ENCODE measurements at places on chromosomes 1 and 21.
A peak's percentile ranks its signal among the peaks of the same experiment; 100 is the strongest.

- no peak for DNase-seq
Measured at GRCh38 chr1:200282497-200283122, 127.2 kb downstream of the ZNF281 start.

DNA sequence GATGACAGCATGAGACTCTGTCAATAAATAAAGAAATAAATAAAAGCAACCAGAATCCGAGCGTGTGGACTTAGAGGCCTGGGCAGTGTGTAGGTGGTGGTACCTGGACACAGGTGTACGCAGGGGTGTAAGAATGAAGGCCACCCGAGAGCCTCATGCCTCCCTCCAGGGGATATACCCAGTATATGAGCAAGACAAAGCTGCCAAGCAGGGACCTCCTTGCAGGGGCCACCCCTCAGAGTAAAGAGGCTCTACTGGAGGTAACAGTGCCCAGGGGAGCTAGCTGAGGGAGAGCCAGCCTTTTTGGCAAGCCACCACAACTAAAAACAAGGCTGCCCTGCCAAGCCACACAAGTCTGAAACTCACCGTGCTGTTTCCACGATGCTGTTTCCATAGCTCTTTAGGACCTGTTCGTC is 179.2 kb upstream of the RAB4A start:
- no peak for DNase-seq

GRCh38 chr1:231107600-231108326 is 54.1 kb upstream of the TRIM67 start:
- DNase-seq = no peak

DNA sequence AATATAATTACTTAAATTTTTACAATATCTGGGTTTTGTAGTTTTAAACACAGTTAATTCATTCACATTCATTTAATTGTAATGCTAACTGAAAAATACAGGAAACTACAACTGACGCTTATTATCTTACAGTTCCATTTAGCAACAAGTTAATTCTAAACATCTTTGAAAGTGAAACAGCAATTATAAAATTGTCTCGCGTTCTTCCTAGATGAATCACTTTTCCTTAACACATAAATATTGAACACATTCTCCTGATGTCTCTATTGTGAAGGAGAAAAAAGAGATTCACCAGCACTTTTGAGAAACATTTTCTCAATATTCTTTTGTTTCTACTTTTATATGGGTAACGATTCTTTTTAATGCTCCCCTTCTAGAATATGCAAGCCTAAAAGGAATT is 6.4 kb downstream of the PTGFR start:
- peak; percentile 57 for DNase-seq

DNA sequence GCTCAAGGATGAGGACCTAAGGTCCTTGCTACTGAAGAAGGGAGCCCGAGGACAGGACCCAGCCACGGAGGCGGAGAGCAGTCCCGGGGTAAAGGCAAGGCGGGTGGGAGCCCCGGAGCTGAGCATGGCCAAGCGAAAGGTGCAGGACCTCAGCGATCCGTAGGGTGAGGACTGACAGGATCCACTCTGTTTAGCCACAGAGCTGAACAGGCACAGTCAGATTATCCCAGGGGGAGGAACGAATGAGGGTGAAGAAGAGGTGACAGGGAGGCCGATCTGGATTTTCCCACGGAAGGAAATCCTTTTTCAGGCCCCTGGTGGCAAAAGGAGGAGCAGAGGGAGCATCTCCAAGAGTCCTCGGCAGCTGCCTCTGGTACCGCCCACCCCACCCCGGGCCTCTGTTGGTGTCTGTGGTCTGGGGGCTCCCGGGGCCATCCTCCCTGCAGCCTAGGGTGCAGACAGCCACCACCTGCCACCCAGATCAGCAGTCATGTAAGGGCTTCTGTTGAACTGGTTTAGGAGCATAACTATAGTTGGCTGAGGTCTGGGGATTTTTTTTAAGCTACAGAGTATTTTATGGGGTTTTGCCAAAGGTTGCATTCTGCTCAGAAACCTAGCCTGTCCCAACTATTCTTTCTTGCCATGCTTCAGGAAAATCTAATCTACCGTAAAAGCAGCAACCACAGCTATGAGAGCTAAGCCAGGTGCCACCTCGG is 32.3 kb upstream of the LBR start:
- DNase-seq = no peak

DNA sequence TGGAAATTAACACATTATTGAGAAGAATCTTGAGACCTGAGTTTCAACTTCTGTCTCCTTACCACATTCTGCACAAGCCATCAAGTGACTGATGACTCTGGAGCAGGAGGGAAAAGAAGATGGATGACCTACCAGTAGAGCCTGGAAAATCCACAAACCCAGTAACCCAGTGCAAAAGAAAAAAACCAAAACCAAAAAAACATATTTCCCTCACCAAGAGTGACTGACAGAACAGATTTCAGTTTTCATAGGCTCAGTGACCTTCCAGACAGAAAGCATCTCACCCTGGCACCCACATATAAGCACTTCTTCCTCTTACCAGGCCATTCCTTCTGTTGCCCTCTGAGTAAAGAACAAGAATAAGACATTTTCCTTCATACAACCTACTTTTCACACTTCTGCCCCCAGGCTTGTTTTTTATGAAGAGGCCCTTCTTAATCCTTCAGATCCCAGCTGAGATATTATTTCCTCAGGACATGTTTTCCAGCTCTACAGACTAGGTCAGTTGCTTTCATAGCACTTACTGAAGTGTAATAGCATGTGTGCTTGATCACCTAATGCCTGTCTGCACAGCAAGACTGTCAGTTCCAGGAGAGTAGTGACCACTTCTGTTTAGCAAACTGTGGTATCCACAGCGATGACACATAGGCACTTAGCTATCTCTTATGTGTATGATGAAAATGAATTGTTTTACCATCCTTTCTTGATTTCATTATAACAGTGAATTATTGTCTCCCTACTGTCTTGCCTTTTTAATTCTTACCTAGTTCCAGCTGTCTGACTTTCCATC is 4.0 kb downstream of the TSACC start:
- DNase-seq = no peak

- DNase-seq = peak; percentile 64
Measured at GRCh38 chr21:29904359-29905282, 35.2 kb downstream of the GRIK1 start.

GRCh38 chr1:94552071-94552586 is 10.6 kb upstream of the F3 start:
- DNase-seq = no peak

DNA sequence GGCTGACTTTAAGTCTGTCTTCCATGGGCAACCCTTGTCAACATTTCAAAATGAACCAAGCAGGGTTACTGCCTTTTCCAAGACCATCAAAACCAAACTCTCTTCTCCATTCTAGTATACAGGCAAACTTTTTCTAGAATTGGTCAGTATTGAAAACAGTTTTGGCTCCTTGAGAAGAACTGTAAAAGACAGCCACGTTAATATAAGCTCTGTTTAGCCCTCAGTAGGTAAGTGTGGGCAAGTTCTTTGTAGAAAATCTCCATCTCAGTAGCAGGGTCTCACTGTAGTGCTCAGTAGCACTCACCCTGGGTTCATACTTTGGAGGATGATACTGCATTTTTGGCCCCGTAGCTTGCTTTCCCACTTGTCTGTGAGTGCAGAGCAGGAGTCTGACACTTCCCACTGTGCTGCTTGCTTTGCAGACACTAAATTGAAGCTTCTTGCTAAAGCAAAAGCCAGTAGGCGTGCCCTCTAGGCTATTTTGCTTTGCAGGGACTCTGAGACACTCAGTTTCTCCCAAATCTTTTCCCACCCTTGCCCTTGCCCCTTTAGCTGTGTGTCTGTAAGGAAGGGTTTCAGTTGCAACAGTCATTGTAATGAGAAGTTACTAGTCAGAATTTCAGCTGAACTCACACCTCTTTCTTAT is 34.3 kb upstream of the CACYBP start:
- DNase-seq = no peak

- DNase-seq = no peak
Measured at GRCh38 chr1:91065337-91065736, 43.5 kb upstream of the ZNF644 start.

GRCh38 chr1:245768596-245768995 is 613.8 kb downstream of the KIF26B start:
- no peak for DNase-seq

DNA sequence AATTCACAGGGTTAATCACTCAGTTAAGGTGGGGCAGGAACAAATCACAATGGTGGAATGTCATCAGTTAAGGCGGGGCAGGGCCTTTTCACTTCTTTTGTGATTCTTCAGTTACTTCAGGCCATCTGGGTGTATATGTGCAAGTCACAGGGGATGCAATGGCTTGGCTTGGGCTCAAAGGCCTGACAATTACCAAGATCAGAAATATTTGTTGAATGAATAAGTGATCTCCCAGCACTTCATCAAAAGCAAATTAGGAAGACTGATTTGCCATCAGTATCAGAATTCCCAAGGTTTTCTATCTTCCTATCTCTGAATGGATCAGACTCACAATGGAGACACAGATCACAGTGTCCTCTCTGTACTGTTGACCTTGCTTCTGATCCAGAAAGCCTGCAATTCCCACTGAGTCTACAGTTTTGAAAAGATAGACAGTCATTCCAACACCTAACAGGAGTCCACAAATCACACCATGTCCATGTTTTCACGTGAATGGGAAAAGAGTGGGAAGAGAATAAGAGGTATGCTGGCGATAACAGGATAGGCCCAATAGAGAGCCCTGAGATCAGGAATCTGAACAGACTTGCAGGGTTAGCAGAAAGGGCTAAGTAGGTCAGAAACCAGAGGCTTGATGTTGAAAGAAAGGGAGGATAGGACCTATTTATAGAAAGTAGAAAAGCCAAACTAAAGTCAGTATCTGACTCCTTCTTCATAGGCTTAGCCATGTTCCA is 75.3 kb downstream of the KCNK1 start:
- no peak for DNase-seq

- DNase-seq = no peak
Measured at GRCh38 chr1:156479093-156480015, 21.2 kb downstream of the MEF2D start.

DNA sequence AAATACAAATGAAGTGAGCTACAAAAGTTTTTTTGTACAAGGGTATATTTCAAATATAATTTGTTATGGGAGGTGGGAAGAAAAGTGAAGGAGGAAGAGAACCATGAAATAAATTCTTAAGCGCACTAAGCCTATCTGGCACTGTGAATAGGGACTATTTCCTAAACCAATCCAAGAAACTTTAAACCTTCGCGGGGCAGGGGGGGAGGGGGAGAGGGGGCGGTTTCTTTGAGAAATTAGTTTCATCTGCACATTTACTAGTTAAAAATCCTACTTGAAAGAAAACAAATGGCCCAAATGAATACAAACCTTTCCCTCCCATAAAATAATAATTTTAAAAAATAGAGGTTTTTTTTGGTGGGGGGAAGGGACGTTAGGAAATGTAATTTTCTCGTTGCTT is 364 bp downstream of the GOLPH3L start:
- DNase-seq = no peak

DNA sequence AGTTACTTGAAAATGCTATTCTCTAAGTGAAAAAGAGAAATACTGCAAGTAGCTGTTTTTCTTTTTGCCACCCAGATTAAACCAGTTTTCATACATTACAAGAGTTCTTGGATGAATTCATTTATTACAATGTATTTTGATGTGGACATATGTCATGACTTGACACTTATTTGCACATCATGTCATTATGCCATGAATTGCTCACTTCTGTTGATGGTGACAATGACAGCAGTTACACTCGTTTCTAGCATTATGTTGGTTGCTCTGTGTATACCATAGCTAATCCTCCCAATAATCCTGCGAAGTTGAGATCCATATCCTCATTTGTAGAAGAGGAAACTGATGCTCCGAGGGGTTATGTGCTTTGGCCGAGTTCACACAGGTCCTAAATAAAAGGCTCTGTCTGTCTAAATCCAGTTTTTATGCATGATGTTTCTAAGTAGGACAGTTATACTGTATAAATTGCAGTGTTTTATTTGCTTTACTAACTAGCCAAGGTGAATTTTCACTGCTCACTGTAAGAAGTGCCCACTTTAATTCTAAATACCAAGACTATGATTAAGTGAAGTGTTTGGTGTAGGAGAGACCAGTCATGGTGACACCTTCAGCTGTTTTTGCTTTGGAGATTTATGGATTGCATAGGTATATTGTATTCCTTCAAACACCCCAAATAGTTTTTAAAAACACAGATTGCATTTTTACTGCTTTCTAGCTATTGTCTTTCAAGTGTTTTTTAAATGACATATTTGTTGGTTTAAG is 56.7 kb downstream of the PRDM2 start:
- no peak for DNase-seq

GRCh38 chr1:185170291-185170848 is 13.4 kb downstream of the SWT1 start:
- DNase-seq = peak; percentile 67

DNA sequence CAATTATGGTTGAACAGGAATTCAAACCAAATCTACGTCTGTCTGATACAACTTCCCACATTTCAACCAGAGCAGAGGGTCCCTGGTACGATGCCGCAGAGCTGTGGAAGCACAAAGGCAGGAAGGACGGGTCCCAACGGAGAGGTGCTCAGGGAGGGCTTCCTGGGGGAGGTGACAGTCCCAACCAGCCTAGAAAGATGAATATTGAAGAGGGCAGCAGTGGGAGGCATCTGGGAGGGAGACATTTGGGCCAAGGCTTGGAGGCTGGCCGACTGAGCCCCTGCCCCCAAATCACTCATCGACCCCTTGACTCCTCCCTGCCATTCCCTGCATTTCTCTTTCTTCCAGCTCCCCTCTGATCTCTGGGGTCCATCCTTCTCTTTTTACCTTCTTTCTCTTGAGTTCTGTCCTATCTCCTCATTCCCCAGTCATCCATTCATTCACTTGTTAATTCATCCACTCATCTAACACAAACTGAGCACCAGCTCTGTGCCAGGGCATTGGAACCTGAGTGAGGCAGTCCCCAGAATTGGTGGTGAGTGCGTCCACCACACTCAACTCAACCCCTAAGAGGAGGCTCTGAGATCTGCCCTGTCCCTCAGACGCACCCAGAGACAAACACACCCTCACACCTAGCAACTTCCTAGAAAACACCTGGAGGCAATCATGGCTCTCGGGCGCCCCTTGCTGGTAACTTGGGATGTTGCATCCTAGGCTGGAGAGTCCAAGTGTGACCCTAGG is 13.2 kb upstream of the CELA3B start:
- peak; percentile 61 for DNase-seq

DNA sequence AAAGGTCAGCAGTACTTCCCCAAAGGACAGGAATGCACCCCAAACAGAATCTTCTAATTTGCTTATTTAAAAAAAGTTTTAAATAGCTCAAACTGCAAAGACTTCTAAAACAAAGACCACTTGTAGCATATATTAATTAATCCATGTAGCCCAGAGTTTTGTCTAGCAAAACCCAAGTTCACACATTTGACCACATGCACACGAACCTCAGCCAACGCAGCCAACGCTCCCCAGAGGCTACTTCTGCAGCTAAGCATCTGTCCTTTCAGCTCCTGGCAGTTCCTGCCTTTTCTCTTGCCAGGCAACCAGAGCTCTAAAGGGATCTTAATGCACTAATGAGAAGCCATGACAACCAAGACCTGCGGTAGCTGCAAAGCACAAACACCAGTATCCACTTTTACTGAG is 89.6 kb downstream of the RERE start:
- DNase-seq = no peak

GRCh38 chr1:237429252-237429651 is 387.3 kb downstream of the RYR2 start:
- no peak for DNase-seq

GRCh38 chr1:30782361-30783255 is 25.0 kb upstream of the LAPTM5 start:
- peak; percentile 65 for DNase-seq
